A549 treated with ZK216348 at 1 μM for 4 hours (cell line): ENCODE measurements at places on chromosomes 11 and 22. TPM values are rescaled to one million over a fixed set of nuclear protein-coding genes. Genes with fewer than 3 reads are reported as not detected.

The MMP27 gene
- not detected in 5 replicates for total RNA-seq

The GAS2 gene
- total RNA-seq = 0.75 to 1.1 TPM (median 1.0 TPM) in 5 replicates

The VPS51 gene
- 49.7 to 55.7 TPM (median 55.4 TPM) in 5 replicates for total RNA-seq

The MGAT3 gene
- 0.20 to 0.76 TPM (median 0.56 TPM) in 5 replicates for total RNA-seq

The MRGPRF gene
- 0.06 to 0.09 TPM in 2 of 5 replicates, not detected in the others for total RNA-seq

The SCGB1D2 gene
- not detected in 5 replicates for total RNA-seq

The OR52A1 gene
- total RNA-seq = not detected in 5 replicates

The MAPK8IP1 gene
- total RNA-seq = 3.9 to 6.9 TPM (median 6.7 TPM) in 5 replicates

The GGTLC2 gene
- total RNA-seq = not detected in 5 replicates

The CALCA gene
- 0.22 to 0.35 TPM in 2 of 5 replicates, not detected in the others for total RNA-seq

The TEX54 gene
- not detected in 5 replicates for total RNA-seq

The BACE1-AS gene
- 1.8 to 2.8 TPM (median 2.2 TPM) in 5 replicates for total RNA-seq

The DCHS1 gene
- total RNA-seq = 0.05 to 0.13 TPM (median 0.10 TPM) in 5 replicates

The WNT7B gene
- total RNA-seq = 52.8 to 107 TPM (median 96.4 TPM) in 5 replicates

The DRD4 gene
- total RNA-seq = 0.24 to 0.51 TPM (median 0.35 TPM) in 4 of 5 replicates, not detected in the other

The DBX1 gene
- not detected in 5 replicates for total RNA-seq

The KDM4D gene
- total RNA-seq = 0.38 to 0.53 TPM (median 0.39 TPM) in 5 replicates

The TRIM29 gene
- 15.0 to 21.9 TPM (median 18.4 TPM) in 5 replicates for total RNA-seq

The MS4A1 gene
- not detected in 5 replicates for total RNA-seq

The TBX1 gene
- 1.5 to 6.0 TPM (median 4.3 TPM) in 5 replicates for total RNA-seq

The UBE2L3 gene
- 60.1 to 94.2 TPM (median 62.8 TPM) in 5 replicates for total RNA-seq

The SEC14L2 gene
- 32.9 to 67.2 TPM (median 52.6 TPM) in 5 replicates for total RNA-seq

The PIWIL4 gene
- total RNA-seq = 0.17 to 0.78 TPM (median 0.30 TPM) in 5 replicates

The SPA17 gene
- total RNA-seq = 15.7 to 43.3 TPM (median 19.0 TPM) in 5 replicates

The SPINDOC gene
- 32.2 to 59.0 TPM (median 48.7 TPM) in 5 replicates for total RNA-seq

The OR5P2 gene
- not detected in 5 replicates for total RNA-seq
